CD8-positive, alpha-beta memory T cell (primary cell): ENCODE measurements at places on chromosomes 1 and 21. TPM values are rescaled to one million over a fixed set of nuclear protein-coding genes. Genes with fewer than 3 reads are reported as not detected.

Gene C1orf87
- not detected for total RNA-seq

Gene LAD1
- not detected for total RNA-seq

Gene NR5A2
- not detected for total RNA-seq

Gene FAM110D
- total RNA-seq = not detected

Gene CHIA
- total RNA-seq = not detected

Gene KRTAP13-2
- not detected for total RNA-seq
